Stimulated activated CD4-positive, alpha-beta T cell treated with anti-CD3 and anti-CD28 coated beads, Interleukin-12 subunit alpha, Interleukin-12 subunit beta, amount 100 ng/mL, for 48 hours (primary cell): ENCODE measurements at places on chromosomes 1 and 21.

DNA sequence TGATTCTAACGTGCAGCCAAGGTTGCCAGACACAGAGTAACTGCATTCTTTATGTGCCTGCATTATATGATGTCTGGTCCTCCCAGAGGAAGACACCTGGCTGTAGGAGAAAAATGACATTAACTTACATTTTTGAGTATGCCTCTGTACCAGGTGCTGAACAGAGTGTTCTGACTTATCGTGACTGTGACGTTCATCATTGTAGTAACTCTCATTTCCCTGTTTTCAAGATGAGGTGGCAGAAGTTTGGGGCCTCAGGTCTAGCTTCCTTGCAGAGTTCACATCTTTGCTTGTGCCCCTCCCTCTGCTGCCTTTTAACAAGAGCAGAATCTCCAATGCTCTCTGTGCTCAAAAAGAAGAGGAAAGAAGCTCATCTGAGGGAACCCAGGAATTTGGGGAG is 488.0 kb downstream of the AJAP1 start:
- DNase-seq, result no peak

DNA sequence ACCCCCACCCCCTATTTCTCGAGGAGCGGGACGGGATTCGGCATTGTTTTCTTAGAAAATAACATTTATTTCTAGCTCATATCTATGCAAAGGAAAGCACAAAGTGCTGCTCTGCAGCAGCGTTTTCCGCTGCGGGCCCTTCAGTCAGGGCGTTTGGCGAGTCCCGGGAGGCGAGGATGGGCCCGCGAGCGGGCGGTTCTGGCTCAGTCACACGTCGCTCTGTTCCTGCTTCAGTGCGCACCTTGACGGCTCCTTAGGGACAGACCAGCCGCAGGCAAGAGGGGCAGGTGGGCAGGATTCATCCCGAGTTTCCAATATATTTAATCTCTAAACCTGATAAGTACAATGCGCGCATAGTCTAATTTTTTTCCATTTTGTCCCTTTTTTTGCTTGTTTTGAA is 5.7 kb downstream of the DMRTA2 start:
- DNase-seq, result no peak

GRCh38 chr1:244862354-244862698 is 2.0 kb downstream of the HNRNPU start:
- no peak for DNase-seq

- no peak for DNase-seq
Measured at GRCh38 chr1:59046134-59046533, 250.8 kb upstream of the FGGY start.

GRCh38 chr1:156571919-156572662 is at the start of gene IQGAP3:
TSS of gene IQGAP3 (minus strand) at chr1:156572565. CDS start at chr1:156572529, 36 bp downstream.
- DNase-seq, result peak; percentile 73

GRCh38 chr1:223716302-223716862 is 4.0 kb downstream of the CAPN2 start:
- DNase-seq, result no peak
